ENCODE measurements at places on chromosomes 11 and 22.

- DNase-seq: no peak
Observed at GRCh38 chr11:124481365-124482323, 36.1 kb upstream of the OR8B8 start.

DNA sequence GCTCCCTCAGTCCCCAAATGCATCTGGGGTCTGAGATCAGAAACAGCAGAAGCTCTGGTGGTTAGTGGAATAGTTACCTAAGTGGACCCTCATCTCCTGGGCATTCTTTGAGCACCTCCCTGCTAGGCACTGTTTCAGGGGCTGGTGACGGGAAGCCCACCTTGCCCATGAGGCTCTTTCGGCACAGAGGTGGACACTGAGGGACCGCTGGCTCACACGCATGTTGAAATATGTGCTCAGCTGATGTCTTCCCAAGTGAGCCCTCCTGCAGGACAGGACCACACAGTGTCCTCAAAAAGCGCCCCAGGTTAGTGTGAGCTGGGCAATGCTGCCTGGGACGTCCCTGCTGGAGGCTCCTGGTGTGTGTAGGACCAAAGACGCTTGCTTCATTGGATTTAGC lies 1379.9 kb downstream of the TBC1D22A start:
- DNase-seq: no peak

- DNase-seq: no peak
Observed at GRCh38 chr11:70948855-70949531, 303.4 kb downstream of the SHANK2 start.

GRCh38 chr11:130370845-130371590 lies 56.3 kb upstream of the ZBTB44 start:
- no peak for DNase-seq

DNA sequence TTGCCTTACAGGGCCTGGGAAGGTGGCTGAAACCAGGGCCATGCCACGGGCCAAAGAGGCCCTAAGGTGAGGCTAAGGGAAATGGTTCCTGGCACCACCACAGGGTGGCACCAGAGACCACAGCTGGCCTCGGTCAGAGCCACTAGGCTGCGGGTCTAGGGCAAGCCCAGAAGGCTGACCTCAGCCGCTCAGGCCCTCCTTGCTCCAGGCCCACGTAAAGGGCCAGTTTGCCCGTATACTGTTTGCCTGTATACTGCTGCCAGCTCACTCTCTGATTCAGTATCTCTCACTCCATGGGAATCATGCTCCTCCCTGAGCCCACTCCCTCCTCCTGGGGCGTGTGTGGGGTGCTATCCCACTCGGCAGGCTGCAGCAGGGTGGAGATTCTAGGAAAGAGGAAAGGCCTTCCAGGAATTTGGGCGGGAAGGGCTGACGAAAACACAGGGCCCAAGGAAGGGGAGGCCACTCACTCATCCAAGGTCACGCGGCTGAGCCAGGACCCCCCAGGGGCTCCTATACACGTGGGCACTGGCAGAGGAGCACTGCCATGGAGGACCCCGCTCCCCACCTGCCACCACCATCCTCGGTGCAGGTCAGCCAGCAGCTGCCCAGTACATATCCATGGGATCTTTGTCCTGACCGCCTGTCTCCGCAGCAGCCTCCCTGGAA lies 62.4 kb downstream of the NECTIN1 start:
- peak; percentile 38 for DNase-seq

GRCh38 chr11:21933095-21933494 lies 259.8 kb upstream of the ANO5 start:
- no peak for DNase-seq

DNA sequence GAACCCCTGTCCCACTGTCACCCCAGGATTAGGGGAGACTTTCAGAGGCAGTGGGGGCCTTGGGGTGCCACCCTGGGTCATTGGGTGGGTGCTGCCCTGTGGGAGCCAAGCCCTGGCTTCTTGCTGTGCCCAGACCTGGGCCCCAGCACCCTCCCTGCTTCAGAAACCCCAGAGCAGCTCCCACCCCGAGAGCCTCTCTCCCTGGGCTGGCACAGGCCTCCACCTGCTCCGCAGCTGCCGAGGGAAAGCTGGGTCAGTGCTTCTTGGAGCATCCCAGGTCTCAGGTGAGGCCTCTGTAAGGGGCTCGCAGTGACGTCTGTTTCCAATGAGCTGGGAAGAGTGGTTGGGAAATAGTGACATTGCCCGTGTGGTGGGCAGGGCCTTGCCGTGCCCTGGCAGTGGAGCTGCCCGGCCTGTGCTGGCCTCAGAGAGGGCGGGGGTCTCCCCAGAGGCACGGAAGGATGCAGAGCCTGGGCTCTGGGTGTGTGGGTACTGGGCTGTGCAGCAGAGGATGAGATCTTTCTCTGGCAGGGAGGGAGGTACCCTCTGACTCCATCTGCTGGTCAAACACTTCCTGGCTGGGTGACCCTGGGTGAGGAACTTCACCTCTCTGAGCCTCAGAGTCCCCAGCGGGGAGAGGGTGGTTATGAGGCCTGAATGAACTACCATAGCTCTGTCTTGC lies 23.0 kb downstream of the C22orf23 start:
- DNase-seq: no peak

DNA sequence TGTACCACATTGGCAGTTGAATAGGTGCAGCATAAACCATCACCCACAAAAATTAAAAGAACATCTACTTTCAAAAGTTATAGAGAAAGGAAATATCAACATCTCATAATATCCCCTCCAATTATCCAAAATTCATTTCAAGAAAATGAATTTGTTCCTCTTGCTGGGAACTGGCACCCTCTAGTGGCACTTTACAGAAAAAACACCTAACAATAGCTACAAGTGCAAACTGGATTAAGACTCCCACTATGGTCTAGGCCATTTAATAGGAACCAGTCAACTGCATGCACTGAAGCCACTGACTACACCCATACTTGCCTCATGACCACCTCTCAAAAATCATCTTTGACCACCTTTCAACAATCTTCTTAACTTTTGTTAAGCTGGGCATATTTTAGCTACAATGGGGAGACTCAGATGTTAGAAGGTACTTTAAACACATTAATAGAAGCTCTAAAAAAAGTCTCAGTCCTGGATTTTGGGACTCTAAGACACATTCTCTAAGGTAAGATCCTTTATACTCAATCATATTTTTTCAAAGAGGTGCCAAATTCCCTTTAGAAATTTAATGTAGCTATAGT lies 17.3 kb downstream of the TRAF6 start:
- DNase-seq: no peak

- DNase-seq: no peak
Observed at GRCh38 chr11:110169738-110170137, 76.5 kb downstream of the ZC3H12C start.

GRCh38 chr11:134229126-134229790 lies 4.8 kb downstream of the VPS26B start:
- DNase-seq: no peak

DNA sequence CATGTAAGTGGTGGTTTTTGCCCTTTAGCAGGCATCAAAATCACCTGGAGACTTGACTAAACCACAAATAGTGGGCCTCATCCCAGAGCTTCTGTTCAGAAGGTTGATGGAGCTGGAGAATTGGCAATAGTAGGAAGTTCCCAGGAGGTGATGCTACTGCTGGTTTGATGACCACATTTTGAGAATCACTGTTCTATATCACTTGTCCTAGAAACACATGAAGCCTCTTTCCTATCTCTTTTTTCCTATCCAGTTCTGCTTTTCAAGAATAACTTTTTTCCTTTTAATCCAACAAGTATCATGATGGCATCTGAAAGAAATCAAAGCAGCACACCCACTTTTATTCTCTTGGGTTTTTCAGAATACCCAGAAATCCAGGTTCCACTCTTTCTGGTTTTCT lies at the start of gene OR5D13:
Gene OR5D13, plus strand, starts transcription at position 301 of the 400 bp plus-strand sequence. Its CDS starts 0 bp downstream, at position 301.
- DNase-seq: no peak

DNA sequence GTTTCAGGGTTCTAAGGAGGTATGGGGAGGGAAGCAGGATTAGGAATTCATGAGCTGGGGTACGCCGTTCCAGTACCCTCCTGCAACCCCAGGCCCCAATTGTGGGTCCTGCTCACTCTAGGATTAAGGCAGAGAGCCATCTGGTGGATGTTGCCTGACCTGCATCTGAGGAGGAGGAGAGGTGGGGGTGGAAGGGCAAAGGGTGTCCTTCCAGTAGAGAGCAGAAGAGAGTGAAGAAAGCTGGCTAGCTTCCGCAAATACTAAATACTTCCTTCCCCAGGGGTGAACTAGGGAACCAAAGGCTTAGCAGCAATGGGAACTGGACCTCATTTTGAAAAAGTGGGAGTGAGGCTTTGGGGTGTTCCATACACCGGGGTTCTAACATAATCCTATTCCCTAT lies 10.6 kb downstream of the LRRC51 start:
- DNase-seq: peak; percentile 39

- no peak for DNase-seq
Observed at GRCh38 chr22:36587289-36588154, 58.6 kb upstream of the EIF3D start.

GRCh38 chr22:35558719-35559118 lies 18.1 kb downstream of the RASD2 start:
- DNase-seq: no peak

GRCh38 chr11:70544774-70545609 lies 146.7 kb downstream of the CTTN start:
- DNase-seq: no peak

DNA sequence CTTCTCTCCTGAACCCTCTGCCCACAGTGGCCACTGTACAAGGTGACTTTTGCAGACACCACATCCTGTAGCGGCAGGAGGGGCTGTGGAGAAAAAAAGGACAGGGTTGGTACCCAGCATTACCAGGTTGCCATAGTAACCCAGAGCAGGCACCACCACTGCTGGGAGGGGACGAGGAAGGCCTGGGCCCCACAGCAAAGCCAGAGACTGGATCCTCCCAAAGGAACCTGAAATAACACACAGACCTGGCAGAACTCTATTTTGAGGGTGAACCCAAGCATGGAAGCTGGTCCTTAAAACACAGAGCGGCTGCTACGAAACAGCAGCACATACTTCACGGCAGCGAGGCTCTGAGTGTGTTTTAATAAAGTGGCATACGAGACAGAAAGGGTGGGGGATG lies 380.6 kb downstream of the CTTN start:
- no peak for DNase-seq

GRCh38 chr22:21761086-21761485 lies 25.5 kb upstream of the YPEL1 start:
- DNase-seq: no peak

DNA sequence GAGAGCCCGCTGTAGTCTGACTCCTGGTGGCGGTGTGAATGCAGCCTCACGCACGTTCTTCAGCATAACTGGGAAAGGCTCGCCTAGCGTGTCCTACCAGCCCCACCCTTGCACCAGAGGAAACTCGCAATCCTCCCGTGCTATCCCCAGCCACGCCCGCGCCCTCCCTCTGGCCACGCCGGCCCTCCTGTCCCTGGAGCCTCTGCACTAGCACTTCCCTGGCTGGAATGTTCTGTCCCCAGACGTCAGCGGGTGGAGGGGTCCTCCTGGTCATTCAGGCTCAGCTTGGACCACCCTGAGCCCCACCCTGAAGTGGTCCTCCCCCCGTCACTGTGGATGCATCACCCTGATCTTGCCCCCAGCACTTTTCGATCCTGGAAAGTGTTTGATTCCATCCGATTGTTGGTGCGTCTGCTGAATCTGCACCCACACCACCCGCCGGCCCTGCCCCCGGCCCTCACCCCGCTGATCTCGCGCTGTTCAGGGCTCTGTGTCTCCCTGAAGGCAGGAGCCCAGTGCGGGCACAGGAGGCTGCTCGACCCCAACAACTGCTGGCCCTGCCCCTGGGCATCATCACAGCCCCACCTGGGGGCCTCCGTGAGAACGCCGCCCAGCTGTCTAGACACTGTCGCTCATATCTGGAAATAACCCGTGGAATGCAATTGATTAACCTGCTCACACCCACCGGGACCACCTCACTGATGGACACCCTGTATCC lies 437.0 kb downstream of the TBC1D22A start:
- DNase-seq: no peak

DNA sequence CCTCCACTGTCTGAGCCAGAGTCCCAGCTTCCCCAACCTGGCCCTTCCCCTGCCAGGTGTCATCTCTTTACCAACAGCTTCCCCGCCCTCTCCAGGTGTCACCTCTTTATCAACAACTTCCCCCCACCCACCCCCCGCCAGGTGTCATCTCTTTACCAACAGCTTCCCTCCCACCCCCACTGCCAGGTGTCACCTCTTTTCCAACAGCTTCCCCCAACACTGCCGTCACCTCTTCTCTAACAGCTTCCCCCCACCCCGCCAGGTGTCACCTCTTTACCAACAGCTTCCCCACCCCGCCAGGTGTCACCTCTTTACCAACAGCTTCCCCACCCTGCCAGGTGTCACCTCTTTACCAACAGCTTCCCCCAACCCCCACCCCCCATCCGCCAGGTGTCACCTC lies 29.8 kb upstream of the TTLL12 start:
- DNase-seq: no peak

- DNase-seq: no peak
Observed at GRCh38 chr11:57793351-57794115, 31.9 kb downstream of the CTNND1 start.

GRCh38 chr11:94948070-94948617 lies 25.2 kb downstream of the CWC15 start:
- no peak for DNase-seq

- no peak for DNase-seq
Observed at GRCh38 chr22:20615021-20615420, 107.6 kb downstream of the MED15 start.

- no peak for DNase-seq
Observed at GRCh38 chr11:103652013-103652412, 384.4 kb upstream of the DDI1 start.

DNA sequence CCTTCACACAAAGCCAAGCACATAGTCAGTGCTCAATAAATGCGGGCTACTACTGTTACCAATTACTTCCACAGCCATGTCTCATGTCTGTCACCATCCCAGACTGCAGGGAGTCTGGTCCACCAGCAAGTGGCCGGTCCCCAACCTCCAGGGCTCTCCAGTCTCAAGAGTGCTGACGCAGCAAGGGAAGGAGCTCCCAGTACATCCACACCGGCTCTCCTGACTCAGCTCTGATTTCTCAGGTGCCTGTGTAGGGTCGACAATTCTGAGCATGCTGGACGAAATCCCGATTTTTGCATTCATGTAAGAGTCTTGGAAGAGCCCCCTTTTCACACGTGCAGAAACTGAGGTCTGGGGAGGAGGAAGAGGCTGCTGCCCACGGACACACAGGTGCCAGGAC lies 10.3 kb upstream of the NEFH start:
- no peak for DNase-seq

DNA sequence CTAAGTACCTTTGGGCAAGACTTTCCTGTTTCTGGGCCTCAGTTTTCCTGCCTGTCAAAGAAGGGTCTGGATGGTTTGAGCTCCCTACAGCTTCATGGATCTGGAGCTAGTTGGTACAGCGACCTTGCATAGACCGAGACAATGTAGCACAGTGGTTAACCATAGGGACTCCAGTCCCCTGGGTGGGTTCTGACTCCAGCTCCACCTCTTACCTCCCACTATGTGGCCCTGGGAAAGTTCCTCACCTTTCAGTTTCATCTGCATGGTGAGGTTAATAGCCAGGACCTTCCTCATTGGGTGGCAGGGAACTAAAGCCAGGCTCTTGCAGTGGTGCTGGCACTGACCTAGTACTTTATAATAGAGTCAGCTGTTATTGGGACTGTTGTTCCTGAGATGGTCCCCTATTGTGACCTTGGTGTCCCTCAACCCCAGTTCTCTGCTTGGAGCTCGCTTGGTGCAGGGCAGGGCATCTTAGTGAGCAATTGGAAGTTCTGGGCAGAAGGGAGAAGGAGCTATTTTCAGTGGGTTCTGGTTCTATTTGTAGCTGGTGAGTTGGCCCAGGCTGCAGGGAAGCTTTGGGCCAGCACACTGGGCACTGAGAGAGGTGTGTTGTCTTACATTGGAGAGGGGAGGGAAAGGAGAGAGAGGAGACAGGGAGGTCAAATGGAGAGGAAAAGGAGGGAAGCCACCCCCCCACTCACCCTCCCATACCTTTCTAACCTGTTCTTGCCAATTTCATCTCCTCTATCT lies 10.7 kb upstream of the MTMR3 start:
- no peak for DNase-seq
